ENCODE measurements at places on chromosomes 7 and 10.

GRCh38 chr10:122381680-122382079, 7.2 kb downstream of the PLEKHA1 start:
- DNase-seq = no peak

DNA sequence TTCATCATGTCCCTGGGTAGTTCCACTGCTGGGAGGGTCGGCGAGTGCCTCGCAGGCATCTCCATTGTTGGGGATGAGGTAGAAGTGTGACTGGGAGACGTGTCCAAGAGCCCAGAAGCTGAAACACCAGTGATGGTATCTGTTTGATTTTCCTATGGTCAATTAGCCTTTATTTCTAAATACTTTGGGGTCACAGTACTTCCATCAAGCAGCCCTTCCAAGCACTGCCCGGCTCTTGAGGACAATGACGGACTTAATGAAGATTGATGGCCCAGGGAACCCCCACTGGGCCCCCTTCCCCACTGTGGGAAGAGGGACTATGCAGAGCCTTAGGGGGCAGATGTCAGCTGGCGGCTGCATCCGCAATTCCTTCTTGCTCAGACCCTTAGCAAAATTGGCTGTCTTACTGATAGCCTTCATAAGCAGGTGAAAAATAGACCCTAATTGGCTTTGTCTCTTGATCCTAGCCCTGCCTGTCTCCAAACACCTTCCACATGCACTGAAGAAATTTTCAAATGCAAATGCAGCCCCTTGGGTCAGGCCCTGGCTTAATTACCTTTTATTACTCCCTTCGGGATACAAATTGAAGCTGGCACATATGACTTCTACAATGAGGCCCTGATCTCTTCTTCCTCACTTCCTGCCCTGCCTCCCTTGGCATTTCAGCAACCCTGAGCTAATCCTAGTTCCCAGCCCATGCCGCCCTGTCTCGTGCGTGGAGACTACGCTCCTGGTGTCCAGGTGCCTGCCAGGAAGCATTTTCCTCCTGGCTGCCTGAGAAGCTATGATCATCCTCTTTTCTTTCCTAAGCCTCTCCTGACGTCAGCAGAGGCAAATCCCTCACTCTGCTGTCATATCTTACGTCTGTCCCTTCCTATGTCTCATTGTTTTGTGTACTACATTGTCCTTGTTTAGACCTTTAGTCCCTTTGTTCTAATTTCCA, 124.5 kb upstream of the GDF10 start:
- DNase-seq = no peak

GRCh38 chr7:98978672-98979071, 100.3 kb downstream of the TRRAP start:
- DNase-seq = no peak

DNA sequence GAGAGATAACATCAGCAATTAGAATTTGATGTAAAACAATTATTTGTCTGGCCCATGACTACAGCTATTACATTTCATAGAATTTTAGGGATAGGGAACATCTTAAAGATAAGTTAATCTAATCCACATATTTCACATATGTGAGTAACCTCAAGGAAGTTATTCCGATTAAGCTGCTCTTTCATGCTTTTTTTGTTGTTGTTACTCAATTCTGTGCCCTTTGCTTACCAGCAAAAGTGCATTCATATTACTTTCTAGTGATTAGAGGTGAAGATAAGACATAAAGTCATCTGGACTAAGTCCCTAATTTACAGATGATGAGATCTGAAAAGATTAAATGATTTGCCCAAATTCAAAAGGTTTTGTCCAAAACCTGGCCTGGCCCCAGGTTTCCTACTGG, 40.9 kb upstream of the SRI start:
- DNase-seq = no peak

DNA sequence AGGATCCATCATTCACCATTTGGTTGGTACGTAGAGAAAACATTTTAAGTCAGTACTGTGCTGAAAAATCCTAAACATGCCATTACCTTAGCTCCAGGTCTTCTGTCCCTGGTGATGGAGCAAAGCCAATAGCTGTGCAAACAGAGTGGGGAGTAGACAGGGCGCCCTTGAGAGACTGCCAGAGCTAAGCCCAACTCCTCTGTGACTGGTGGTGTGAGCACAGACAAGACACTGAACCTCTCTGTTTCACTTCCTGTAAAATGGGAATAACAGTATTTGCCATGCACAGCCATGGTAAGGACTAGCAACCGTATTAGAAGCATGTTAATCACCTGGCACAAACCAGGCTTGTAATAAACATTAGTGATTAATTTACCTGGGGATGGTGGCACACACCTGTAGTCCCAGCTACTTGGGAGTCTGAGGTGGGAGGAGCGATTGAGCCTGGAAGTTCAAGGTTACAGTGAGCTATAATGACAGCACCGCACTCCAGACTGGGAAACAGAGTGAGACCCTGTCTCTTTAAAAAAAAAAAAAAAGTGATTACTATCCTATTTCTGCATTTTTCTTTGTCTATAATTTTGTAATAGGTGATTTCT, 28.7 kb downstream of the LYZL1 start:
- no peak for DNase-seq

Measured in activated CD4-positive, alpha-beta T cell treated with anti-CD3 and anti-CD28 coated beads for 4 hours (primary cell).